Right renal cortex interstitium (tissue), 3 donors: ENCODE measurements at places on chromosomes 5 and 9. TPM values are rescaled to one million over a fixed set of nuclear protein-coding genes. Genes with fewer than 3 reads are reported as not detected.

The SHLD3 gene
- polyA plus RNA-seq: 4.8 TPM

The SEMA5A gene
- 44.9 TPM for polyA plus RNA-seq

The FOXD1 gene
- 8.3 TPM for polyA plus RNA-seq

The PCDHB13 gene
- polyA plus RNA-seq: 5.4 TPM

The TAF11L5 gene
- not detected for polyA plus RNA-seq

The CACFD1 gene
- 27.3 TPM for polyA plus RNA-seq

The FOXD4L6 gene
- polyA plus RNA-seq: not detected
